Kidney tubule cell (primary cell): ENCODE measurements at places on chromosomes 2 and 18.

DNA sequence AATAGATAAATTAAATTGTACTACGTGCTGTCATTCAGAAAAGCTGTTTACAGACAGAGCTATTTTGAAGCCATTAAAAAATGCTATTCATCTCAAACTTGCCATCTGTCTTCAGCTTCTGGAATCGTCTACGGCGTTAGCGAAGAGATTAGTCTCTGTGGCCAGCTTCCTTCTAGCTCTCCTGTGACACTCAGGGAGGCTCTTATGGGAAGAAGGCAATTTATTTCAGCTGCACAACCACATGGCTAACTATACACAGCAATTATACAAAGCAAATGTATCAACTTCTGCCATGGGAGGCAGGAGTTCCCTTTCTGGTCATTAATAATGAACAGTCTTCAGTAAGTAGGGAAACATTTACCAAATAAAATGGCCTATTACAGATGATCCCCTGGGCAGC lies 6.3 kb downstream of the CTAGE1 start:
- DNase-seq = no peak

DNA sequence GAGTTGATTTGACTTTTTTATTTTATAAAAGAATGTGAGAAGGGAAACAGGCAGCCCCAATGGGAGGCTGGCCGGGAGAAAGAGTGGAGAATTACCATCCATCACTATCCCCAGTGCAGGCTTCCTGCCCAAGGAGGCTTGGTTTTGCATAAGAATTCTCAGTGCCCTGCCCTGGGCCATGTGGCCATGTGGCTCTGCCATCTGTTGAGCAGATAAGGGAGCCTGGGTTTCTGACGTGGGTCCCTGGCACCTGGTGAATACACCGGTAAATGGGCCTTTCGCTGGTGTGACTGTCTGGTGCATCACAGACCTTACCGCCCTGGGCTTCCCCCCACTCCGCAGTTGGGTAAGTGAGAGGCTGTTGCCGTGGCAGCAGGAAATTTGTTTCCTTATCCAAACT lies 54.5 kb upstream of the TMEM163 start:
- no peak for DNase-seq

- no peak for DNase-seq
These were observed 16.9 kb upstream of the DAPL1 start for GRCh38 chr2:158778243-158778642.

GRCh38 chr2:148338541-148338940 lies 306.0 kb upstream of the EPC2 start:
- DNase-seq = peak; percentile 62

DNA sequence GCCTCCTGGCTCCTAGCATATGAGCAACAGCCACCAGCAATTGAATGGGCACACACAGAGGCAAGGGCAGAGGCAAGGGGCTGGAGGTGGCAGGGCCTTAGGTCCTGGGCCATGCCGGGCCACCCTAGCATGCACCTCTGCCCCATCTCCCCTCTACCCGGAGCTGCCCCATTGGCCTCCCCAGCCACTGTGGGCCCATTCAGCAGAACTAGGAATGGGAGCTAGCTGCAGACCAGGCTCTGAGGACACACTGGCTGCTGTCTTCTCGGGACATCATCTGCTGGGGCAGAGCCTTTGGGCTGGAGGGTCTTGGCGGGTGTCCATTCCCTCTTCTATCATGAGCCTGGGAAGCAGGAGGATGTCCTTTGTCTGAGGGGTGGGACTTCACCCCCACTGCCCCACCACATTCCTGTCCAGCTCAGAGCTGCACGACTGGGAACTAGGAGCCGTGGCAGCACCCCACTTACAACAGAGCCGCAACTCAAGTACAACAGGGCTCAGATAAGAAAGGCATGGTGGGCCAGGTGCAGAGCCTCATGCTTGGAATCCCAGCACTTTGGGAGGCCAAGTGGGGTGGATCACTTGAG lies 800 bp downstream of the VIL1 start:
- DNase-seq = no peak

GRCh38 chr18:45449418-45450227 lies 165.7 kb upstream of the SLC14A2 start:
- DNase-seq = no peak

DNA sequence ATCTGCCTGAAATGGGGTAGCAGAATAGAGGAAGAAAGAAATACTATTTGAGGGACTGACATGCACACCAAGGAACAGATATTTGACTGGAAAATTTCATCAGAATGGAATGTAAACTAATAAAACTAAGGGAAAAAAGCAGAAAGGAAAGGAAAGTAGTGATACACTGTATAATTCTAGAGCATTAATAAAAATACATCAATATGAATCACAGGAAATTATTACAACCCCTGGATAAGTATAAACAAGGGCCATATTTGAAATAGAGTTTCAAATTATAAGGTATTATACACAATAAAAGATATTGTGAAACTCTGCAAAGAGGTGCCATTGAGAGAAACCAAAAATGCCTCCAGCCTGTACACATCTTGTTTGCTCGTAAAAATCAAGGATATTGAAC lies 149.6 kb downstream of the ICOS start:
- DNase-seq = no peak

- DNase-seq = no peak
These were observed 28.4 kb downstream of the AAK1 start for GRCh38 chr2:69615078-69615625.

GRCh38 chr18:9417073-9417851 lies 58.1 kb upstream of the RALBP1 start:
- peak; percentile 93 for DNase-seq

DNA sequence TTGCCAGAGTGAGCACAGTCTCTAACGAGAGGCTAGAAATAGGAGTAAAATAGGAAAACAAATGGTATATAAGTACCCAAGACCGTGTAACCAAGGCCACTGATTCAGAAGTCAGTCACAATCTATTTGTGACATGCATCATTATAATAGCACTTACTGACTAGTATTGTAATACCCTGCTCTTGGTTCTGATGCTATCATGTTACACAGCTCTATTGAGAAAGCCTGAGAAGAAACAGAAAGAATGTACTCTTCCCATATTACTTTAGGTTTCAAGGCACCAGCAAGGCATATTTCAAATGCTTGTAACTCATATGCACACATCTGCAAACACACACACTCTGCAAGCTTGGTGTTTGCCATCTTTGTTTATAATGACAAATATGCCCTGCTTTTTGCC lies 746.4 kb downstream of the SLC4A3 start:
- DNase-seq = no peak

DNA sequence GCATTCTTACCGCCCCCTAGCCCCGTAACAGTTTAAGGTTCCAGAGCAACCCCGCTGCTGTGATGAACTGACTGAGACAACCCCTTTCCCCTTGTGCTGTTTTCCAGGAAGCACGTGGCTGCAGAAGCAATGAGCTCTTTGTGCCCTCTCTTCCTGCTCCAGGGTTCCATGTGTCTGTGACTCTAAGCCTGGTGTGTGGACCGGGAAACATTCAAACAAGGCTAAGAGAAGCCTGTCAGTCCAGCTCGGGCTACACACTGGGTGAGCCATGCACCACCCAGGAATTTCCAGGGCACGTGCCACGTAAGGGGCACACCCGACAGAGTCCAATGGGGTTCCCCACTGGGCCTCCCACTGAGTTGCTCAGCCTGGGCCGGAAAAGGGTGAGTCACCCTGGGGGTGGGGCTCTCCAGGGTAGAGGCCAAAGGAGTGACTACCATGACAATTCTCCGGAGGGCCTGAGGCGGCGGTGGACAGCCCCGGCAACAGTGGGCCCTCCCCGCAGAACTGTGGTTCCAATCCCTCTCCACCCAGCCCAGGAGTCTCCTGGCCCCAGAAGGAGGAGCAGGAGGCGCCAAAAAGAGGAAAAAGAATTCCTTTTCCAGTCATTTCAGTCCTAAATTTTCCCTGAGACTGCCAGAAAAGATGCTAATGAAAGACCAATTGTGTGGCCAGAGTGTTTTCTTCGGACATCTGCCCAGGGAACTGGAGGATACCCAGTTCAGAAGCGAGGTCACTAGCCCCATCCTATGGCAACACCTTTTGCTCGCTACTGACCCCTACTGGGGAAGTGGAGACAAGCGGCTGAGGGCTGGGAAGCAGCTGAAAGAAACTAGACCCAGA lies 157.8 kb upstream of the SLC1A4 start:
- peak; percentile 100 for DNase-seq

DNA sequence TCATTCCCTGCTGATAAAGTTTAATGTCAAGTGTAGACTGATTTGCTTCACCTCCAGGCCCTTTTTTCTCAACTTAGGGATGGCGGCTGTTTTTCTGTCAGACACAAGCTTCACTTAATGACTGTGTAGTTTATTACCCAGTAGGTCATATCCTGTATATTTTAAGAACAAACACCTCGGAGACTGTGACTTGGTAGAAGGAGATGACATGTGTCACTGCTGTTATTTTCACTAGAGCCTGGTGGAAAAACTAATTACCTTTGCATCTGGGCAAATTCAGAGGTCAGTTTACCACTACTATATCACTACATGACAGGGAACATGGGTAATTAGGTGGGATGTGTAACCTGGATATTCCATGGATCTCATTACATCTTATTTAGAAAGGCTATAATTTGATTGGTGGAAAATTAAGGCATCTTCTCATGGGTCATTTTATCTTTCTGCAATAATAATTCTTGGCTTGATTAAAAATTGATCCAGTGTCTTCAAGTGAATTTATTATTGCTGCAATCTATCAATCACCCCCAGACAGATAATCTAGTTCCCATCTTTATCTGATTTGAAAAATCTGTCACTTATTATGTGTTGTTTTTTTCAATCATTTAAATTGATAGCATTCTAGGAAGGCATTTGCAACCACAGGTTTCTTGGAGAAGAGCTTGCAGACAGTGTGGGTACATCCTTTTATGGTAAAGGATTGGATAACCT lies 353.8 kb upstream of the SPRED2 start:
- no peak for DNase-seq

GRCh38 chr2:147231607-147232006 lies 613.2 kb upstream of the ACVR2A start:
- no peak for DNase-seq

GRCh38 chr2:124437811-124438210 lies 412.7 kb downstream of the CNTNAP5 start:
- peak; percentile 2 for DNase-seq

DNA sequence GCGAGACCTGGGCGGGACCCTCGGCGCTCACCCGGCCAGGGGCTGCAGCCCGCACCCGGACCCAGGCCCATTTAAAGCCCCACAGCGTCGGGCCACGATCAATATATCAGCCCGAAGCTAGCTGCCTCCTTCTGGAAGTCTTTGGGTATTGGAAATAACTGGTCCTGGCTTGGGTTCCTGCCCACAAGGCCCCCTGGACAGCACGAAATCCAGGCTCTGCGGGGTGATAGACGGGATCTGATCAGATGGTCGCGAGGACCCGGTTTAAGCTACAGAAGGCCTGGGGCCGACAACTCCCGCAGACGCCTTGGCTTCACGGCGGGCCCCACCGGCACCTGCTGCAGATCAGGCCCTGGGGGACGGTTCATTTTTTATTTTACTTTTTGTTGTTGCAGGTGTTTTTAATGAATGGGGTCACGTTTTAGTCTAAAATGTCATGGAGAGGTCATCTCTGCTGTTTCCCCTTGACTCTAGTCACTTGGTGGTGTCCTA lies 362 bp upstream of the PSTPIP2 start:
- no peak for DNase-seq

GRCh38 chr2:65024149-65024829 lies 31.9 kb upstream of the CEP68 start:
- DNase-seq = peak; percentile 56

DNA sequence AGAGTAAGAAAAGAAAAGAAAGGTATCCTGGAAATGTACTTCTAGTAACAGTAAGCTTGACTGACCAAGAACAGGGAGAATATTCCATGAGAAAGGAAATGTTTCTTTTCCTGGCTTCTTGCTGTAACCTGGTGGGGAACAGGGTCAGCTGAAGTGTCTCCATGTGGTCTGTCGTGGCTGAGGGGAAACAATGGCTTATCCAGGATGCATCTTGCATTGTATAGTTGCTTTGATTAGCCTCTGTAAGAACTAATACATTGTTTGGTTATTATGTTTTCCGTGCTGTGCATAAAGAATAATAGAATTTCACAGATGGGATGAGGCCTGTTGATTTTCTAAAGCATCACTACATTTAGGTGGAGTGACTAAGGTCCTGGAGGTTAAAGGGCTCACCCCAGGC lies 4.9 kb downstream of the CREG2 start:
- DNase-seq = no peak

DNA sequence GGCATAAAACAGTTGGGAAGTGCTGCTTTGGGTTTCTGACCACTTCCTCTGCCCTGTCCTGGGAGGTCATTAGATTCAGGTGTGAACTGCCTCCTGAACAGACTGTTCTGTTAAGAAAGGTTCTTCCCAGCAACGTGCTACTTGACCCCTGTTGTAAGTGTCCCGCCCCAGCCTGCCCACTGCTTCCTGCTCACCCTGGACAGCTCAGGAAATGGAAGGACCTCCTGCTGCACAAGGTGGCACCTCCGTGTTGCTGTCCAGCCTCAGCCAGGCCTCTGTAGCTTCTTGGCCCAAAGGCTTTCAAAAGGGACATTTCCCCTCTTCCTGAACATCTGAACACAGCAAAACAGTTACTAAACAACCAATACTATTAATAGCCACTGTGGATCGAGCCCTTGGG lies 5.3 kb downstream of the TOGARAM2 start:
- DNase-seq = peak; percentile 3

DNA sequence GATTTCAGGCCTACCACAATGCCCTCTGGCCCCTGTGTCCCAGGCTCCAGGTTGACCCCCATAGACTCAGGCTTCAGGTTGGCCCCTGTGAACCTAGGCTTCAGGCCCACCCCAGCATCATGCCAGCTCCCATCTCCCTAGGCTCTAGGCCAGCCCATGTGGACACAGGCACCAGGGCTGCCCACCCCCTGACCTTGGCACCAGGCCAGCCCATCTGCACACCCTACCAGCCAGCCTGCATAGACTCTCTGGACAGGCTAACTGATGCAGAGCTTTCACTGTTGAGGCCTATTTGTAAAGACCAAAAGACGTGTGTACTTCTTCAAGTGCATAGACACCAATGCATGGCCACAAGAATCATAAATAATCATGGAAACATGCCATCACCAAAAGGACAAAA lies 83.9 kb downstream of the VAPA start:
- no peak for DNase-seq

- no peak for DNase-seq
These were observed 548.8 kb upstream of the NRP2 start for GRCh38 chr2:205133544-205133943.

DNA sequence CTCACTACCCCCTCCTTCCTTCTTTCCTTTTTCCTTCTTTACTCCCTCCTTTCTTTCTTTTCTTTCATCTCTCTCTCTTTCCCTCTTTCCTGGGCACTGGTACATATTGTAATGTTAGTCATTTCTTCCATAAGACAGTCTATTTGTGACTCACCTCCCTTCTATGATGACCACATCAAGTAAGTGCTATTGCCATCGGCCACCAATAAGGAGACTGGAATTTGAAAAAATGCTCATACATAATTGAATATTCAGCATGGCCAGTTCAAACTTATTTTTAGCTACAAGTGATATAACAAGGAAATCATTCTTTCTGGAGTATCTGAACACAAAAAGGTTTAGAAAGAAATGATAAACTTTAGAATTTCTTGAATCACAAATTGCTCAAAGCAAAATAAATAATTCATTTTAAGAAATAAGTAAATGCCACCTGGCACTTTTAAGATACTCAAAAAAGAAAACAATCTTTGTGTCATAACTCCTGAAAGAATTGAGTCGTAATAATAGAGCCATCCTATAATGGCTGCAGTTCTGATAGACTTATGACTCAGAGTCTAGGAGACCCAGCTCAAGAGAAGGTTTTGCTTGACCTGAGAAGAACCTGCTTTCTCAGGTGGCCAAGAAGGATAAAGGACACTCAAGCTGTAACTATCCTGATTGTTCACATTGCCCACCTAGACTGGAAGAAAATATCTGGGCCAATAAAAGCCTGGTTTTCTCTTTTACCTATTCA lies 51.6 kb upstream of the CCBE1 start:
- DNase-seq = peak; percentile 89
